Peyer's patch (tissue), 4 donors: ENCODE measurements at places on chromosomes 16 and 17.

- DNase-seq: no peak
Observed at GRCh38 chr17:68346448-68346847, 55.2 kb downstream of the ARSG start.

GRCh38 chr17:77420804-77421629 is 280.2 kb downstream of the SEC14L1 start:
- peak; percentile 69 for DNase-seq

DNA sequence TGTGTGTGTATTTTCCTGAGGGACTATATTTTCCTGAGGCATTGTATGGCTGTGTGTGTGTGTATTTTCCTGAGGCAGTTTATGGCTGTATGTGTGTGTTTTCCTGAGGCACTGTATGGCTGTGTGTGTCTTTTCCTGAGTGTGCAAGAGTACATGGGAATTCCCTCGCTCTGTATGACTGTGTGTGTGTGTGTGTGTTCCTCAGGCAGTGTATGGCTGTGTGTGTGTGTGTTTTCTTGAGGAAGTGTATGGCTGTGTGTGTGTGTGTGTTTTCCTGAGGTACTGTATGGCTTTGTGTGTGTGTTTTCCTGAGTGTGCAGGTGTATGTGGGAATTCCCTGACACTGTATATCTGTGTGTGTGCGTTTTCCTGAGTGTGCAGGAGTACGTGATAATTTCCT is 4.1 kb downstream of the ZNF778 start:
- DNase-seq: no peak

DNA sequence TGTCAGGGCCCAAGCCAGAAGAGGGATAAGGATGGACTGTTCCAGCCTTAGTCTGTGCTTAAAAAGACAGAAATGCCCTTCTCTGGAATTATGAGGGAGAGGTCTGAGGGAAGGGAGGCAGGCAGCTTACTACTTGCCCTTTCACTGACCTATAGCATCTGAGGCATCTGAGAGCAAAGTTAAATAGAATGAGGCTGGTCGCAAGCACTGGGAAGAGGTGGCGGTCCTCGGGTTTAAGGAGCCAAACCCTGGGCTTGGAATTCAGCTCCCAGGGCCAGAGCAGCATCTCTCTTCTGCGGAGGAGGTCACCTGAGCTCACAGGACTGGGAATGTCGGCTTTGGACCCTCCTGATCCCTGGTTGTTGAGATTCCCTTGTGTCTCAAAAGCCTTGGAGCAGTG is 3.1 kb upstream of the LIMD2 start:
- no peak for DNase-seq

DNA sequence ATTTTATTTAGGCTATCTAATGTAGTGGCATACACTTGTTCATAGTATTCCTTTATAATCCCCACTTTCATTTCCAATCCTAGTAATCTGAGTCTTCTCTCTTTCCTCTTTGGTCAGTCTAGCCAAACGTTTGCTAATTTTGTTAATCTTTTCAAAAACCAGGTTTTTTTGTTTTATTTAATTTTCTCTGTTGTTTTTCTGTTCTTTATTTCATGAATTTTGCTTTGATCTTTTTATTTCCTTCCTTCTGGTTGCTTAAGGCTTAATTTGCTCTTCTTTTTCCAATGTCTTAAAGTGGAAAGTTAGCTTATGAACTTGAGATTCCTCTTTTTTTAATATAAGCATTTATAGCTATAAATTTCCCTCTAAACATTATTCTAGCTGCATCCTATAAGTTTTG is 68.9 kb downstream of the NACA2 start:
- DNase-seq: no peak

DNA sequence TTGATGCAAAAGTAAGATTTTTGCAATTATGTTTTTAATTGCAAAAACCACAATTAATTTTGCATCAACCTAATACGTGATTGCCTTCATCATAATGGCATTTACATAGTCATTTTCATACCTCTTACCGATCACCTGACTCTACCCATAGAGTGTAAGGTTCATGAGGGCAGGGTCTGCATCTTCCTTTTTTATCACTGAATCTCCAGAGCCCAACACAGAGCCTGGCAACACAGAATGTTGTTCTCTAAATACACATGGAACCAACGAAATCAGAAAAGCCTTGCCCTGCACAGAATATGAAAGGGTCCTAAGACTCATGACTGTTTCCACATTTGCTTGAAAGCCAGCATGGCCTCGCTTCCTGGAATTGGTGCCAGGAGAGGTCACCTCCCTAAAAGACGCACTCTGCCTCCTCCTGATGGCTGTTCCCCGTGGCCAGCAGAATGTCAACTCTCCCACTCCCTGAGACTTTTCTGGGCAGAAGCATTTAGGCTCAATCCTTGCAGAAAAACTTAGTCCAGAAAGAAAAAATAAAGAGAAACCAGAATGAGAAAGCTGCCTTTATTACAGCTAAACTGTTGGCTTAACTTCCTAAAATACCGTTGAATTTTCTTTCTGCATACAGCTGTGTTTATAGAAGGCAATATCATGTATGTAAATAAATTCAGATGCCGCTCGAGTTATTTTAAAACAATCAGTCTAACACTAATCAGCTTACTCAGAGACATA is 327.8 kb upstream of the MAF start:
- DNase-seq: no peak

DNA sequence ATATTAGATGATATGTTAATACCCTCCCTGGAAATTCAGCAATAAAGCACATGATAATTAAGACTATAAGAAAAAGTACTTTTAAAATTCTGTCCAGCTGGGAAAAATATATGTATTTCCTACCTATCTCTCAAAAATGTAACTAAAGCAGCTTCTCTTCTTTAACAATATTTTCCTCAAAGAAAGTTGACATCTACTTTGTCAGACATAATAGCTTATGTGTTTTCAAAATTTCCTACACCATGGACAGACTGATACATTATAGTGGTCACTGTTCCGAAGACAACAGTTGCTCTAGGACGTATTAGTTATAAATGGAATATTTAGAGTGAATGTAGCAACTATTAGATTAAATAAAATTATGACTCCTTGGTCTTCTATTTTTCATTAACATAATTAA is 131.4 kb upstream of the NACA2 start:
- no peak for DNase-seq
